ENCODE measurements at places on chromosomes 11 and 22.

- no peak for DNase-seq
Measured at GRCh38 chr11:128862406-128862805, 4.7 kb downstream of the KCNJ1 start.

DNA sequence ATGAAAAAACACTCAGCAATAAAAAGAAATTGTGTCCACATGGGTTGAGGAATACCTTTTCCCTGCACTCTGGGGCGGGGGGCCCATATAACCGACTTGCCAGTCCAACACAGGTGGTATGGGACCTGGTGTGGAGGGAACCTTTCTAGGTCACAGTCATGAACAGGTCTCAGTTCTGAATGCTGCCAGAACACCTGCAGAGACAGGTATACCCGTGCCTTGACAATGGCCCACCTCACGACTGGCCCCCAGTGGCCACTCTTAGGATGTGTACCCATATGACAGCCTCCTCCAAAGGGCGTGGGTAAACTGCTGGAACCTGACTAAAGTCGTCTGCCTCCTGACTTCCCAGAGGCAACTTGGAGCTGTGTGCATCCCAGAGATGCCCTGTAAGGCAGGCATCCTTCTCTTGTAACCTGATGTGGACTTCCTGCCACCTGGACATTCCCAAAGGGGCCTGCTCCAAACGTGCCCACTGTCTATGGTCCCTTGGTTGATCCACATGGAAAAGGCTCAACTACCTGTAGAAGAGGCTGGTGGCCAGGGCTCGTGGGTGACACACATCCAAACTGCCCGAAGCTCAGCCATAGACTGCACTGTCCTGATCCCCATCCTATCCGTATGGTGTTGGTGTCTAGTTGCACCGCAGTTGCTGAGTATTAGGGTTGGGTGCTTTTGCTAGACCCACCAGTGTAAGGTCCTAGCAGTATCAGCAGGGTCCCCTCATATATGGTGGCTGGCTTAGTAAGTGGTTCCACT is 859.3 kb downstream of the BRD1 start:
- DNase-seq = no peak

- no peak for DNase-seq
Measured at GRCh38 chr22:45647532-45648225, 24.0 kb upstream of the ATXN10 start.

GRCh38 chr11:117438371-117439000 is 110.8 kb downstream of the CEP164 start:
- DNase-seq = no peak

- DNase-seq = no peak
Measured at GRCh38 chr11:3036419-3036818, 20.8 kb downstream of the CARS1 start.

DNA sequence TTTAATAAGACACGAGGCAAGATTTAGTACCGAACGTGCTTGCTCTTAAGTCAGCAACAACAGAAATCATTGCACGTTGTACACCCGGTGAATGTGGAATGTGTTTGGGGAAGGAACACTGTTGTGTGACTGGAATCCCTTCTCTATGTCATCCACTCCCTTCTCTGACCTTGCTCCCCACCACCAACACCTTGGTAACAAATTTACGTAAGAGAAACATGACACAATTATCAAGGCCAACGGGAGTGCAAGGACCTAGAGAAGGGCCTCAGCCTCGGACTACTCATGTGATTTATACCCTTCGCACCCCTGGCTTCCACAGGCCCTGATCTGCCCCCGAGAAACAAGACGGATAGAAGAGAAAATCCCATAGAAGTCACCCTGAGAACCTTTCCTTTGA is 236.2 kb downstream of the LARGE1 start:
- no peak for DNase-seq

DNA sequence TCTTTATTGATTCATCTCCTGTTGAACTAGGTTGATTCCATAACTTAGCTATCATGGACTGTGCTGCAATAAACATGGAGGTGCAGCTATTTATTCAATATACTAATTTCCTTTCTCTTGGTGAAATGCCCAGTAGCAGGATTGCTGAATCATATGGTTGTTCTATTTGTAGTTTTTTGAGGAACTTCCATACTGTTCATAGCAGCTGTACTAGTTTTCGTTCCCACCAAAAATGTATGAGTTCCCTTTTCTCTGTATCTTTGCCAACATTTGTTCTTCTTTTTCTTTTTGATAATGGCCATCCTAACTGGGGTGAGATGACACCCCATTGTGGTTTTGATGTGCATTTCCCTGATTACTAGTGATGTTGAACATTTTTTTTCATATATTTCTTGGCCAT is 87.2 kb upstream of the NAV2 start:
- no peak for DNase-seq

GRCh38 chr11:71302534-71302909 is 50.1 kb upstream of the SHANK2 start:
- no peak for DNase-seq

GRCh38 chr11:115705200-115705599 is 201.0 kb upstream of the CADM1 start:
- no peak for DNase-seq

DNA sequence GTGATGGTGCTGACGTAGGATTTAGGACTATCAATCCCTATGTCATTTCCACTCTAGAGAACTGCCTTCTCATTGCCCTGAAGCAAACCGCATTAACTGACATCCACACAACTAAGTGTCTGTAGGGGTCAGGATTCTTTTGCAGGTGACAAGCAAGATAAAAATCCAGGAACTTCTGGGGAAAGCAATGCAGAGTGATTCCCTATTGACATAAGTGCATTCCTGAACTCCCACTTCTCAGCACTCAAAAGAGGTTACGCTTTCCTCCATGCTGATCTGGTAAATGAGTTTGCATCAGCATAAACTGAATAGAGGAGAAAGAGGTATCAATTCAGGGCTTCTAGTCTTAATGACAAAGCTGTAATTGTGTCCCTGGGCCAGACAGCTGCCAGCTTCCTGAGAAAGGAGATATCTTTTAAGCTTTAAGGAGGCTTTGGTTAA is 224.6 kb upstream of the ISX start:
- no peak for DNase-seq

- no peak for DNase-seq
Measured at GRCh38 chr22:26548984-26549383, 36.7 kb upstream of the TFIP11 start.

DNA sequence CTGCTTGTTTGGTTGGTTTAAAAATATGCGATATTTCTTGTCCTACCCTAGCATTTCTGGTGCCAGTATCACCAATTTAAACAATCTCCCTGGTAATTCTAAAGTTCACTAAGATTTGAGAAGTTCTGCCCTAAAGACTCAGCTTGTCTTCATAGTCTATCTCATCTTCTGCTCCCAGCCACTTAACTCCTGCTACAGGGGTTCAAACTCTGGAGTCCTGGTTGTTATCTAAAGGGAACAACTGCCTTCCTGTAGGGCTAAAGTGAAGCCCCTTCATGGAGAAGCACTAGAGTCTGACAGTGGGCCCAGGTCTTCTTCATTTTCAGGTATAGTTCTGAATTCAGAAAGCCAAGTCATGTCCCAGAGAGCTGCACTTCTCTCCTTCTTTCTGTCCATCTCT is 73.2 kb downstream of the CTNND1 start:
- no peak for DNase-seq

DNA sequence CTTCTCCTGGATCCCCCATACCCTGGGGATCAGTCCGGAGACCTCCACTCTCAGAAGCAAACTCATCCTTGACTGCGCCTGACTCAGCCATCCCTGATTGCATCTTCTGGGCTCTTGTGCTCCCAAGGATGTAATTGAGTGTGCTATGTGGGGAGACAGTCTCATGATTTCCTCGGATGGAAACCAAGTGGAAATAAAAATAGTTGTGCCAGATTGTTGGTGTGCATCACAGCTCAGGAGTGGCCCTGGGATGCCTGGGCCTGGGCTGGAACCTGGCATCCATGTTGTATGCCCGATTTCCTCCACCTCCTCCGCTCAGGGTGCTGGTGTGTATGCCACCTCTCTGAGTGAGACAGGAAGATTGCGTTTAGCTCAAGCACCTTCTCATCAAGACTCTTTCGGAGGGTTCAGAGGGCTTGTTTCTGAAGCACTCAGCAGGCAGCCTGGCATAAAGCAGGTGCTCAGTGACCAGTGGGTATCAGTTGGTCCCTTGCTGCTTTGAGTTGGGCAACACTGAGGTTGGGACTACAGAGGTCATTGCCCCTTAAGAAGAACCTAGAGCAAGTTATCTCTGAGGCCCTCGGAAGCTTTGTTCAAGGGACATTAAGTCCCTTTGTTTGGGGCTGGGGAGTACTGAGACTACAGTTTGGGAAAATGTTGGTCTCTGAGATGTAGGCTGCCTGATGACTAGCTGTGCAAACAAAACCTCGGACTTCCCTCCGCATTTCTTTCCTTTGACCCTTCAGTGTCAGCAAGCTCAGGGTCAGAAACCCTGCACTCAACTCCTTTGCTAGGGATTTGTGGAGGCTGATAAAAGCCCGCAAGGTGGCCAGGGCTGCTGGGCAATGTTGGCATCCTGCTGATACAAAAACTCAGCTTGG is 24.8 kb upstream of the MICAL2 start:
- DNase-seq = no peak

- DNase-seq = no peak
Measured at GRCh38 chr11:43517518-43517917, 158.8 kb downstream of the TTC17 start.

DNA sequence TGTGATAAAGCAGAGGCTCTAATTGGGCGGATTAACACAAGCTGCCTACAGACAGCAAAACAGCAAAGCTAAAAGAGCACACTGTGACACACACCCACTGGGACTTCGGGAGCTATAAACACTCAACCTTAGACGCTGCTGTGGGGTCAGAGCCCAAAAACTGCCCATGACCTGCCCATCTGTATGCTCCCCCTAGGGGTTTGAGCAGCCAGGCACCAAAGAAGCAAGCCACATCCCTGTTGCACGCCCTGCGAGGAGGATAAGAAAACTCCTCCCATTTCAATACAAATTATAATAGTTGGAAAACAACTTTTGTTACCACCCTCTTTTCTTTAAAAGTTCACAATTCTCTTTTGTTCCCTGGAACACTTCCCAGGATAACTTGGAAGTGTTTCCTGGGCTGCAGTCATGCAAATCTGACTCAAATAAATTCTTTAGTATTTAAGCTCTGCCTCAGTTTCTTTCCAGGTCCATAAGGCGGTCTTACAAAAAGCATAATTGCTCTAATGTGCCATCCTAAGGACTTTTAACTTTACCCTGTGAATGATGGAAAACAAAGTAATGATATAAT is 86.4 kb downstream of the DLG2 start:
- no peak for DNase-seq

DNA sequence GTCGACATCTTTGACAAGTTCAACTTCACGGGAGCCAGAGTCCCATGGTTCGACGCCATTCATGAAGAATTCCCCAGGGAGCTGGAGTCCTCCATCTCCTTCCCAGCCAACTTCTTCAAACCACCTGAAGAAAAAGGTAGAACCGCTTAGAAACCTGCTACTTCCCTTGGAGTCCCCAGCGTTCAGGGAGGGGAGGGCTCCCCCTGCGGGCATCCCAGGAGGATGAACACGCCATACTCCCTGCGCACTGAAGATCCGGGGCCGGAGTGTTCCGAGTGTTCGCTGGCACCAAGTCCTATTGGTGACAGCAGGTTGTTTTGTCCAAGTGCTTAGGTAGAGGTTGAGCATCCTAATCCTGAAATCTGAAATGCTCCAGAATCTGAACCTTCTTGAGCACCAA is 51.7 kb upstream of the PRODH start:
- no peak for DNase-seq

DNA sequence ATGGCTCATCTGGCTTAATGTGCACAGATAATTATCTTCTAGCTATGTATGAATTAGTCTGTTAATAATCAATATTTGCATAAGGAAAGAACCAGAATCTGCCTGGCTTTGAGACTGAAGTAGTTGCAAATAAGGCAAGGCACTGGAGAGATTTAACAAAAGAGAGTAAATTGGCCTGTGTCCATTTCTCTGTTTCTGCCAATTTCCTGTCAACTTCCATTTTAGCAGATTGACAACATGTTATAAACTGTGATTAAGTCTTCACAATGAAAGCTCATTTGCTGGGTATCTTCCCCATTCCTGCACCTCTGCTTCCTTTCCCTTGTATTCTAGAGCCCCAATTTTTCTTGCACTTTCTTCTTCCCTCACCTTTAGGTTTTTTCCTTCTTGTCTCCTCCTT is 5.3 kb upstream of the TMEM123 start:
- DNase-seq = no peak

DNA sequence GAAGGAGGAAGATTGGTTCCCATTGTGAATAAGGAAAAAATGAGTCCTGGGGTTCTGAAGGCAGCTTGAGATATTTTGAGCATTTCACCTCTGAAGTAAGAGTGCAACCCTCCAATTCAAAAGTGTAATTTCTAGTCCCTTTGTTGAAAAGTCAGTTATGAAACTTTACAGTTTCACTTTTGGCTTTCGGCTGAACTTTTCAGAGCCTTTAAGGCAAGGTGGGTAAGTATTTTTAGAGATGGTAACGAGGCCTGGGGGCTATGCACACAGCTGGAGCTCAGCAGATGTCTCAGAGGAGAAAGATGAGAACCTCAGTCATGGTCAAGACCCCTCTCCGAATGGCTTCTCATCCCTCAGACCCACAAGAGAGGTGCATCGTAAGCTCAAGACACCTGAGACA is 267.6 kb downstream of the KIRREL3 start:
- no peak for DNase-seq

All from activated T-cell treated with anti-CD3 and anti-CD28 coated beads, Interleukin-2, amount 50 U/mL, for 48 hours (primary cell).